ENCODE measurements at places on chromosomes 13 and 19. TPM values are rescaled to one million over a fixed set of nuclear protein-coding genes. Genes with fewer than 3 reads are reported as not detected.
A peak's percentile ranks its signal among the peaks of the same experiment; 100 is the strongest.

- peak; percentile 96 for DNase-seq
Observed at GRCh38 chr13:106567474-106568298, at the start of gene ARGLU1. ARGLU1 (minus strand) TSS chr13:106568137; CDS start chr13:106567919, 218 bp downstream.

Gene ENOX1
- 6.8 TPM for total RNA-seq

- peak; percentile 44 for DNase-seq
Observed at GRCh38 chr19:8638078-8638619, 7.7 kb downstream of the NFILZ start.

DNA sequence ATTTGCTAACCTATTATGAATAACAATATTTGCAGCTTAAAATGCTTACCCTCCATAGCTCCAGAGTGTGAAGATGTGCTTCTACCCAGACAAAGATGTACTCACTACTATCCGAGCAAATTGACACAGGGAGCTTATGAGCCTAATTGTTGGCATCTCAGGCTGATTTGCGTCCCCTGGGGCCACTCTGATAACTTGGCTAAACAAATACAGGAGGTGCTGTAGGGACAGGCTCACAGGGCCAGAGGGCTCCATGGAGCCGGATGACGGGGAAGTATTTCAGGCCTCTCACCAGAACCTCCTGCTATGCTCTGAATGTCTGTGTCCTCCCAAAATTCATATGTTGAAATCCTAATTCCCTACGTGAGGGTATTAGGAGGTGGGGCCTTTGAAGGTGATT, 26.7 kb upstream of the C19orf12 start:
- no peak for DNase-seq

GRCh38 chr19:18233224-18233825, 7.1 kb upstream of the PDE4C start:
- DNase-seq: peak; percentile 71

DNA sequence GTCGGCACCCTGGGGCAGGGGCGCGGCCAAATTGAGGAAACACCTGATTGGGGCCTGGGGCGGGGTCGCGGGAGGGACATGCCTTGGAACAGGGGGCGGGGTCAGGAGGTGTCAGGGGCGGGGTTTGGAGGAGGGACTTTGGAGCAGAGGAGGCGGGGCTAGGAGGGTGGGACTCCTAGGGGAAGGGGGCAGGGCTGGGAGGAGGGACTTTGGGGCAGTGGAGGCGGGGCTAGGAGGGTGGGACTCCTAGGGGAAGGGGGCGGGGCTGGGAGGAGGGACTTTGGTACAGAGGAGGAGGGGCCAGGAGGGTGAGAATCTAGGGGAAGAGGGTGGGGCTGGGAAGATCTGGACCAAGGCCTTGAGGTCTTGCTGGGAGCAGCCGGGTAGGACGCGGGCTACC, 21.9 kb downstream of the GRIN2D start:
- DNase-seq: peak; percentile 82
